Activated CD4-positive, alpha-beta memory T cell treated with anti-CD3 and anti-CD28 coated beads for 36 hours (primary cell): ENCODE measurements at places on chromosomes 5 and 9. TPM values are rescaled to one million over a fixed set of nuclear protein-coding genes. Genes with fewer than 3 reads are reported as not detected.

The SMIM33 gene
- 1.5 TPM for total RNA-seq

DNA sequence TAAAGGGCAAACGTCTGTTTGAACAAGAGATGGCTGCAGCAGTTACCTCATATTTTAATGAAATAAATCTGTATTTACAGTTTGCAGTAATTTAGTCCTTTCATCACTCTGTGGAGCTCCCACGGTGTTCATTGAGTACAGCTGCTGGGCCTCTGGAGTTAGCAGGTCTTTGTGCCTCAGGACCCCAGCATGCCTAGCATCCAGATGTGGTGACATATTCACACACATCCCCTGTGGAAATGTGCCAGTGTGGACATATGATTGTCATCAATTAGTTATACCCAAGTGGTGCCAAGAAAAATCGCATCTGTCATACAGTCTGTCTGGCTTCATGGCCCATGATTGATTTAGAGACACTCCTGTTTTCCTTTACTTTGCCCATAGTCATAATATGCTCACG is 77.3 kb downstream of the NNT start:
- peaks cover 29% of the 10 kb centered on the region for H3K36me3 ChIP-seq
- no peak overlapping the region for H3K27ac ChIP-seq
- no peak overlapping the region for H3K4me3 ChIP-seq
- peaks cover 13% of the 10 kb centered on the region for H3K4me1 ChIP-seq
- no peaks in the 10 kb centered on the region for H3K27me3 ChIP-seq

DNA sequence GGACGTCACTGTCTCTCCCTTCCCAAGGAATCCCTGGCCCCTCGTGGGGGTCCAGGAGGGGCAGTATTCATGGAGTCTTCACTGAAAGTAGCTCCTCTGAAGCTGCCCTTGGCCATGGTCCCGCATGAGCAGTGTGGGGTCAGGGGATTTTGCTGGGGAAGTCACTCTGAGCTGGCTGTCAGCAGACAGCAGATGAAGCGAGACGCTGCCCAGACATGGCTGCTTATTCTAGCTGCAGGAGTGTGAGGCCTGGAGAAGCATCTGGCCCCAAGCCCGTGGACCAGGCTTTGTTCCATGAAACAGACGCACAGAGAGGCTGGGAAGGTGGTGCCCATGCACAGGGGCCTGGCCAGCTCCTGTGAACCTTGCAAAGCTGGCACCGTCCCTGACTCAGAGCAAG is 21.5 kb upstream of the ASS1 start:
- no peaks in the 10 kb centered on the region for H3K4me1 ChIP-seq
- no peak overlapping the region for H3K27ac ChIP-seq
- H3K27me3 ChIP-seq = peaks cover 6% of the 10 kb centered on the region
- H3K4me3 ChIP-seq = no peak overlapping the region
- H3K36me3 ChIP-seq = no peaks in the 10 kb centered on the region
- no peak for DNase-seq

- H3K27ac ChIP-seq = peak overlapping the region; percentile 98
- no peaks in the 10 kb centered on the region for H3K27me3 ChIP-seq
- H3K4me1 ChIP-seq = peaks cover 72% of the 10 kb centered on the region
- H3K4me3 ChIP-seq = peak overlapping the region; percentile 61
- H3K36me3 ChIP-seq = peaks cover 4% of the 10 kb centered on the region
- DNase-seq = peak; percentile 67
Observed at GRCh38 chr5:142015781-142016533, 3.1 kb upstream of the GNPDA1 start.

GRCh38 chr5:170070556-170071412 is 34.9 kb upstream of the FOXI1 start:
- H3K27me3 ChIP-seq = no peaks in the 10 kb centered on the region
- no peak overlapping the region for H3K4me3 ChIP-seq
- DNase-seq = no peak
- no peaks in the 10 kb centered on the region for H3K4me1 ChIP-seq
- H3K36me3 ChIP-seq = peaks cover 53% of the 10 kb centered on the region
- H3K27ac ChIP-seq = no peak overlapping the region

GRCh38 chr5:53779541-53779981 is 219.1 kb downstream of the NDUFS4 start:
- H3K4me1 ChIP-seq = peaks cover 10% of the 10 kb centered on the region
- H3K36me3 ChIP-seq = no peaks in the 10 kb centered on the region
- H3K27ac ChIP-seq = no peak overlapping the region
- no peaks in the 10 kb centered on the region for H3K27me3 ChIP-seq
- DNase-seq = no peak

The ASPN gene
- not detected for total RNA-seq

DNA sequence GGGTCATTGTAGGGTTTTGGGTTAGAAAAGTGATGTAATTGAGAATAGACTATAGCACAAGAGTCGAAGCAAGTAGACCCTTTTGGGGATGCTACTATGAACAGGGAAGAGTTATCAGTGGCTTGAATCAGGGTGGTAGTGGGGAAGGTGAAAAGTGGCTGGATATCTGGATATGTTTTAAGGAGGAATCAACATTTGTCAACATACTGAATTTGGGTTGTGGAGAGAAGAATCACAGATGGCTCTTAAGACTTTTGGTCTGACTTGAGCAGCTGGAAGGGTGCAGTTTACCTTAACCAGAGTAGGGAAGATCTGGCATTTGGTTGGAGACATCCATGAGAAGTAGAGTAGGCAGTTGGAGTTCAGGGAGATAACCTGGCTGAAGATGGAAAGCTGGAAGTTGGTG is 38.5 kb upstream of the FCHO2 start:
- no peak overlapping the region for H3K4me3 ChIP-seq
- no peak for DNase-seq
- no peaks in the 10 kb centered on the region for H3K4me1 ChIP-seq

GRCh38 chr5:39264528-39264927 is 45.2 kb upstream of the FYB1 start:
- no peaks in the 10 kb centered on the region for H3K36me3 ChIP-seq
- peaks cover 14% of the 10 kb centered on the region for H3K4me1 ChIP-seq
- no peaks in the 10 kb centered on the region for H3K27me3 ChIP-seq
- H3K4me3 ChIP-seq = no peak overlapping the region
- peak; percentile 32 for DNase-seq

The SLCO6A1 gene
- not detected for total RNA-seq

DNA sequence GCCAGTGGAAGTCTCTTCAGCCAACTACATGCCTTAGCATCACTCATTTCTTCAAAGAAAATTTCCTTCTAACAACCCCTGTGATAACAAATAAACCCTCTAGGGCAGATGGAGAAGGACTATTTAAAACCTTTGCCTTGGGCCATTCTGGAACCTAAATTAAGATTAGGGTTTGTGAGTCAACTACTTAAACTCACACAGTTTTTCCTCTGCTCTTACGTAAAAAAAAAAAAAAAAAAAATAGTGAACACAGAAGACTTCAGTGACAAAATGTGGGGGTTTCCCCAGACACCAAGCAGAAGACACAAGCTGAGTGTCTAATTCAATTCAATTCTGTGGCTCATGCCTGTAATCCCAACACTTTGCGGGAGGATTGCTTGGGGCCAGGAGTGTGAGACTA is 65.8 kb upstream of the ERCC6L2 start:
- no peak overlapping the region for H3K4me3 ChIP-seq
- H3K27ac ChIP-seq = no peak overlapping the region
- peaks cover 9% of the 10 kb centered on the region for H3K4me1 ChIP-seq
- peaks cover 10% of the 10 kb centered on the region for H3K27me3 ChIP-seq

GRCh38 chr5:179164331-179165311 is 104.4 kb downstream of the ZNF354C start:
- no peak overlapping the region for H3K4me3 ChIP-seq
- DNase-seq = no peak
- H3K36me3 ChIP-seq = no peaks in the 10 kb centered on the region
- H3K27ac ChIP-seq = no peak overlapping the region

GRCh38 chr5:80189201-80189600 is 66.6 kb downstream of the SERINC5 start:
- no peak for DNase-seq
- peaks cover 82% of the 10 kb centered on the region for H3K4me1 ChIP-seq
- no peaks in the 10 kb centered on the region for H3K27me3 ChIP-seq
- H3K4me3 ChIP-seq = peak overlapping the region; percentile 73

GRCh38 chr5:66840511-66841013 is 244.4 kb downstream of the MAST4 start:
- no peak overlapping the region for H3K4me3 ChIP-seq
- no peaks in the 10 kb centered on the region for H3K36me3 ChIP-seq
- H3K27me3 ChIP-seq = peaks cover 25% of the 10 kb centered on the region
- H3K27ac ChIP-seq = peak overlapping the region; percentile 88
- peaks cover 52% of the 10 kb centered on the region for H3K4me1 ChIP-seq

DNA sequence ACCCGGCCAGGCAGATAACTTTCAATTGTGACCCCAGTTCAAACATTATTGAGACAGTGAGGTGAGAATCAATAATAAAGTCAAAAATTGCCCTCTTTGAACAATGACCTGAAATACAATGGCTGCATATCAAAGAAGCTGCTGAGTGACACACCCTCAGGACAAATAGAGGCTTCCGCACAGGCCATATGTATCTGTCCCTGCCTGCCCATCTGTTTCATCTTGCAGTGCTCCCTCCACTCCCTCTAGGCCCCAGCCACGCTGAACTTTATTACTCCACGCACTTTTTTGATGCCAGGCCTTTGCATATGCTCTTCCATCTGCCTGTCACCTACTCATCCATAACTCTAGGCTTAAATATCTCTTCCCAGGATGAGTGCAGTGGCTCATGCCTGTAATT is 15.9 kb upstream of the PFDN1 start:
- H3K36me3 ChIP-seq = no peaks in the 10 kb centered on the region
- H3K4me3 ChIP-seq = no peak overlapping the region
- no peak for DNase-seq
- H3K27me3 ChIP-seq = no peaks in the 10 kb centered on the region

- DNase-seq = peak; percentile 33
- H3K36me3 ChIP-seq = no peaks in the 10 kb centered on the region
- H3K27me3 ChIP-seq = peaks cover 7% of the 10 kb centered on the region
- no peak overlapping the region for H3K4me3 ChIP-seq
Observed at GRCh38 chr9:126470241-126470993, 143.3 kb upstream of the LMX1B start.

GRCh38 chr5:62720031-62720441 is 141.4 kb downstream of the LRRC70 start:
- H3K4me1 ChIP-seq = no peaks in the 10 kb centered on the region
- no peak overlapping the region for H3K4me3 ChIP-seq
- no peaks in the 10 kb centered on the region for H3K36me3 ChIP-seq
- peaks cover 3% of the 10 kb centered on the region for H3K27me3 ChIP-seq

The CDX1 gene
- total RNA-seq = not detected

DNA sequence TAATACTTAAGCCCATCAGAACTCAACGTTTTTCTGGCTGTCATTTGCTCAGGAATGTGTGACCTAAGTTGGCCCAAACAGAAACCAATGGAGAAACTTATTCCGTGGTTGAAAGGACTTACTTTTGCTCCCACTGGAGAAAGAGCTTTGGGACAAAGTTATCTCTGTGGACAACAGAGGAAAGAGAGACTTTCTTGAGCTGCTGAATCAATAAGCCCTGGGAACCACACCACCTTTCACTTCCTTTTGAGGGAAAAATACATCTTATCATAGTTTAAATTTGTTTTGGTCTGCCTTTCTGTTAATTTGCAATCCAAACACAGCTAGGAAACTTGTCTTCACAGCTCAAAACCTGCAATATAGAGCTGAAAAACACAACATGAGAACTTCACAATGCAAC is 62.8 kb upstream of the VCAN start:
- H3K36me3 ChIP-seq = no peaks in the 10 kb centered on the region
- H3K27ac ChIP-seq = no peak overlapping the region
- H3K27me3 ChIP-seq = peaks cover 2% of the 10 kb centered on the region
- H3K4me1 ChIP-seq = no peaks in the 10 kb centered on the region
- no peak for DNase-seq
